Umbilical cord (tissue), 2 donors: ENCODE measurements at places on chromosomes 7 and 10. TPM values are rescaled to one million over a fixed set of nuclear protein-coding genes. Genes with fewer than 3 reads are reported as not detected.

DNA sequence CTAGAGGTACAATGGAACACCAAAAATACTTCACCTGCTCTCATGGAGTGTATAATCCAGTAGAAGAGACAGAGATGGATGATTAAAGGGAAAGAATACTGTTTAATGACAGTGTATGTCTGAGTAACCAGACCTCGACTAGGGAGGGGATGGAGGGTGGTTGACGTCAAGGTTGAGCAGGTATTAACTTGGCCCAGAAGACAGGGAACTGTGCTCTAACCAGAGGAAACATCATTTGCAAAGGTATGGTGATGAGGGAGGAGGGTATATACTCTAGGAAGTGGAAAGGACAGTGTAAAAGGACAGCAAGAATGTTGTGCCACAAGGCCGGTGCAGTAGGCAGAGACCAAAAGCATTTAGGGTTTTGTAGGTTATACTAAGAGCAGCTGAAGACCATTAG, 2.9 kb downstream of the MIOS start:
- DNase-seq, result no peak

DNA sequence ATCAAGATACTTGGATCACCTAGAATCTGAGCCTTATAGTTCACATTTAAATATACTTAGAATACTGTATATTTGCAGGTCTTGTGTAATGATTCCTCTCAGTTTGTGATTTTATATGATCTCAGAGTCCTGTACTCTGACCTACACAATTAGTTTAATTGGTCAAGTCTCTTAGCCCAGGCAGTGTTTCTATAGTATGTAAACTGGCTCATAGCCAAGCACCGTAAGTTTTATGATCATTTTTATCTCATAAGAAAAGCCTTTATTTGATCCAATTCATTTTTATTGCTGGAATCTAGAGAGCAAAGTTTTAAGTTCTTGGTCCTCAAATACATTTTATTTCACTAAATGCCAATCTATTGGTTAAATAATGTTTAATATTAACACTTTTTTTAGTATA, 242.2 kb downstream of the MALRD1 start:
- no peak for DNase-seq

DNA sequence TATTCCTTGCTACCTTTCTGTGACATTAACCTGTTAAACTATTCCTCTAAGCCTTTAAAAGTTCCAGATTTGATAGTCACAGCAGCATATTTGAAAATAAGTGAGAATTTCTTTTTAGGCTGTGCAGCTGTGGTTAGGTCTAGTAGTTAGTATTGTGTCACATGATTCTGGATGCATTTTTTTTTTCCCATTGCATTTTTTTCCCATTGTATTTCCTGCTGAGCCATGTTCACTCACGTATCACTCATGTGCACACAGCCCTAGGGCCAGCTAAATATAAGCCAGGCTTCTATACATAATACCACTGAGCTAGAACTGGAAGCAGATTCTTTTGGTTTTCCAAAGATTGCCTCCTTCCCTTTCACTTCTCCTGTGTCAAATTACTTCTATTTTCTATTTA, 37.4 kb downstream of the DNAJC9 start:
- no peak for DNase-seq

TMEM176A gene
- 68.1 TPM for total RNA-seq
